ENCODE measurements at places on chromosomes 3 and 15.

- H3K27me3 ChIP-seq, result no peaks in the 10 kb centered on the region
- H3K4me3 ChIP-seq, result no peak overlapping the region
- peaks cover 2% of the 10 kb centered on the region for H3K4me1 ChIP-seq
- H3K27ac ChIP-seq, result no peak overlapping the region
- no peak for DNase-seq
- no peaks in the 10 kb centered on the region for H3K36me3 ChIP-seq
Measured at GRCh38 chr3:119362010-119362409, 67.8 kb downstream of the ARHGAP31 start.

DNA sequence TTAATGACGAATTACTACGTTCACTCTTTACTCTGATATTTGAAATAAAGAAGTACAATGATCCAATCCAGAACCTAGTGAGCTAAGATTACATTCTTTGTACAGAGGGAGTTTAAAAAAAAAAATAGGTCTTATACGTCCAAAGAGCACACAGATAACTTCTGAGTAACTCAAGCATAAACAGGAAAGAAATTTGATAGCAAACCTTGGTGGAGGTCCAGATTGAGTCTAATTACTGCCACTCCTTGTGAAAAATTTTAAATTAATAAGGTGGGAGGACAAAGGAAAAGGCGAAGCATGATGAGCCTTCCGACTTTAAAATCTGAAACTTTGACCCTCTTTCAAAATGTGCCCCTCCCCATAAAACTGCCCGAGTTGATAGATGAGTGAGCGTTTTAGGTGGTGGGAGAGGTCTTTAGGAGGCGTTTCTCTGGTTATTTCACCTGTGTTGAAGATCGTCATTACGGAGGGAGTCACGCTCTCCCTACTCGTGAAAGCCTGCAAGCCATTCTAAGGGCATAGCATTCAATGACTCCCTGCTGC lies 127.0 kb upstream of the ROBO2 start:
- no peak overlapping the region for H3K27ac ChIP-seq
- H3K4me3 ChIP-seq, result no peak overlapping the region
- no peak for DNase-seq
- H3K4me1 ChIP-seq, result no peaks in the 10 kb centered on the region
- H3K27me3 ChIP-seq, result no peaks in the 10 kb centered on the region
- no peaks in the 10 kb centered on the region for H3K36me3 ChIP-seq

- no peak for DNase-seq
- H3K27me3 ChIP-seq, result peaks cover 76% of the 10 kb centered on the region
- no peak overlapping the region for H3K27ac ChIP-seq
- peaks cover 10% of the 10 kb centered on the region for H3K4me1 ChIP-seq
- H3K4me3 ChIP-seq, result no peak overlapping the region
Measured at GRCh38 chr3:186094696-186095425, 14.0 kb downstream of the ETV5 start.

GRCh38 chr3:46990573-46991374 lies 11.3 kb downstream of the NBEAL2 start:
- peak overlapping the region; percentile 72 for H3K27ac ChIP-seq
- H3K4me3 ChIP-seq, result no peak overlapping the region
- H3K27me3 ChIP-seq, result no peaks in the 10 kb centered on the region
- H3K4me1 ChIP-seq, result peaks cover 45% of the 10 kb centered on the region

DNA sequence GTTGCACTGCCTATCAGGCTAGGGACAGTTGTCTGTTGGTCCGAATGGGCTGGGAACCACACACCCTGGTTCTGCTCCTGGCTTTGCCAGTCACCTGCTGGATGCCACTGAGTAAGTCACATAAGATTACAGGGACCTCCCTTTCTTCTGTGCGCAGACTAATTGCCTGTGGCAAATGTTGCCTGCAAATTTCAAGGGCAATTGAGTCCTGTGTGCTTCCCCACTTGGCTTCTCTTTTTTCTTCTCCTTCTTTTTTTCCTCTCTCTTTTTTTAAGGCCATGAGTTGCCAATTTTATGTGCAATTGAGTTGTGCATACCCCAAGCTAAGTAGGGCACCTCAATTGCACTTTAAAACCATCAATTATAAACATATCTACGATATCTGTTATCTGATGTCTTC lies 963.4 kb downstream of the MCTP2 start:
- H3K27ac ChIP-seq, result no peak overlapping the region
- peaks cover 3% of the 10 kb centered on the region for H3K27me3 ChIP-seq
- DNase-seq, result no peak
- H3K36me3 ChIP-seq, result no peaks in the 10 kb centered on the region

- peaks cover 14% of the 10 kb centered on the region for H3K27me3 ChIP-seq
- H3K4me1 ChIP-seq, result no peaks in the 10 kb centered on the region
- H3K27ac ChIP-seq, result no peak overlapping the region
- no peak overlapping the region for H3K4me3 ChIP-seq
Measured at GRCh38 chr3:131303848-131304247, 77.7 kb upstream of the NUDT16 start.

- H3K4me3 ChIP-seq, result no peak overlapping the region
- no peak overlapping the region for H3K27ac ChIP-seq
- no peaks in the 10 kb centered on the region for H3K4me1 ChIP-seq
- H3K36me3 ChIP-seq, result no peaks in the 10 kb centered on the region
- no peak for DNase-seq
Measured at GRCh38 chr15:95152741-95153140, 921.4 kb downstream of the MCTP2 start.

DNA sequence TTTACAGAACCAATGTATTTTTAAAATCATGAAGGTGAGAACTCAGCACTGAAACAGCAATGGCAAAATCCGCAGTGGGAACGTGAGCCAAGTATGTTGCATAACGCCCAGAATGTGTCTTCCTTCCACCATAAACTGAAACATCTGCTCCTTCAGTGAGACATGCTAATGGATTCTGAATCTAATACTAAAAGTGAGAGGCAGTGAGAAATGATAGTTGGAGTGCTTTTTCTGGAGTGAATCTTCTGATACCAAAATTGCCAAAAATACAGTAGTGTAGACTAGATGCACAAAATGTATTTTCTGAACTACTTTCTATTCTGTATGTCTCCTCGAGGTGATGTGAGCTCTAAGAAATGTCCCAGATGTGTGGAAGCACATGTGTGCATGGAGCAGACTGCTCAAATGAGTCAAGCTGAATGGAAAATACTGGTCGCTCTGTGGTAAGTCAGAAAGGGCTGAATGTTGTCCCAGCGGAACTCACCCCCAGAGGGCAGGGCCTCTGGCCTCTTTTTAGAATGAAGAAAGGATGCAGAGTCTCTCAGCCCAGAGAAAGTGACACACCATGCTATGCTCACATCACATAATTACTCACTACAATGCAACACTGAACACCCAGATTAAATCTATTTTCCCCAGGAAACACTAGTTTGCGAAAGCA lies 73.0 kb downstream of the ATP10A start:
- no peak for DNase-seq
- no peak overlapping the region for H3K4me3 ChIP-seq
- no peak overlapping the region for H3K27ac ChIP-seq
- no peaks in the 10 kb centered on the region for H3K27me3 ChIP-seq
- H3K4me1 ChIP-seq, result peaks cover 54% of the 10 kb centered on the region

DNA sequence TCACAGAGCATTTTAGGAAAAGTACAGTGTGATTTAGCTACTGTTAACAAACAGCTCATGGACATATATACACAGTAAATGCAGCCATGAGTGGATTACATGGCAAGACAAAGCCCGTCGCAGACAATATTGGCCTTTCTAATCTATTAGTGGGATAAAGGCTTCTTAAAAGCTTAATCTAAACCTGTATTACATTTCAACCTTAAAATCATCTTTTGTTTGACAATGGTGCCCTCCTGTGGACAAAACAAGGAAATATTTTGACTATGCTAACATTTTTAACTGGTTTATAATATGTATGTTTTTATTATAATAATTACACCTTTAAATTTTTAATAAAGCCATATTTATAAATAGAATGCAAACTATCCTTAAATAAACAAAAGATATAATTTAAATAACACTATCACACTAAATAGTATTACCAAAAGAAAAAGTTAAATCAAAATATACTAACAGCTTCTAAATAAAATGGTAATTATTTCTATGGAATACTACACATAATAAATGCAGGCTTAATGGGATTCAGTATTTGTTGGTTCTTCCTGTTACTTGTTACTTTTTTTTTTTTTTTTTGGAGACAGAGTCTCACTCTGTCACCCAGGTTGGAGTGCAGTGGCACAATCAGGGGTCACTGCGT lies 38.6 kb downstream of the TAFA4 start:
- H3K4me3 ChIP-seq, result no peak overlapping the region
- no peaks in the 10 kb centered on the region for H3K36me3 ChIP-seq
- no peaks in the 10 kb centered on the region for H3K4me1 ChIP-seq
- no peak overlapping the region for H3K27ac ChIP-seq
- DNase-seq, result no peak
- peaks cover 10% of the 10 kb centered on the region for H3K27me3 ChIP-seq

GRCh38 chr3:157148196-157148889 lies 11.6 kb downstream of the CCNL1 start:
- no peak for DNase-seq
- no peak overlapping the region for H3K4me3 ChIP-seq

DNA sequence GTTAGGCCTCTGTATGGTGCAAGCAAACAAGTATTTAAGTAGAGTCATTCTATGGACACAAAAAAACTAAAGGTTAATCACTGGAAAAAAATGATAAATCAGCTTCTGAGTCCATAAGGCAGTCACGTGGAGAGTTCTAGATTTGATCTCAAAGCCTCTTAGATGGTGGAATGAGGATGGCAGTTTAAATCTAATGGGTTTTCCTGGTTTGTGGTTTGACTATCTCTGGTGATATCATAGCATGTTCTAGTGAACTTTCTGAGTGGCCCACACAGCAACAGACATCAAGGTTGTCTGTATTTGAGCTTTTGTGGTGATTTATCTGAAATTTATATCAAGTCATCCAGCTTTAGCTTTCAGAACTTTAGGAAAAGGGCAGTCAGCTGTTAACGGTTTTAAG lies 52.4 kb downstream of the ILDR1 start:
- DNase-seq, result no peak
- no peak overlapping the region for H3K4me3 ChIP-seq
- peaks cover 9% of the 10 kb centered on the region for H3K27me3 ChIP-seq
- peaks cover 2% of the 10 kb centered on the region for H3K36me3 ChIP-seq
- no peak overlapping the region for H3K27ac ChIP-seq

GRCh38 chr3:56817646-56818045 lies 15.9 kb upstream of the ARHGEF3 start:
- peaks cover 14% of the 10 kb centered on the region for H3K36me3 ChIP-seq
- no peak for DNase-seq
- H3K27ac ChIP-seq, result no peak overlapping the region
- H3K27me3 ChIP-seq, result no peaks in the 10 kb centered on the region
- peaks cover 23% of the 10 kb centered on the region for H3K4me1 ChIP-seq

DNA sequence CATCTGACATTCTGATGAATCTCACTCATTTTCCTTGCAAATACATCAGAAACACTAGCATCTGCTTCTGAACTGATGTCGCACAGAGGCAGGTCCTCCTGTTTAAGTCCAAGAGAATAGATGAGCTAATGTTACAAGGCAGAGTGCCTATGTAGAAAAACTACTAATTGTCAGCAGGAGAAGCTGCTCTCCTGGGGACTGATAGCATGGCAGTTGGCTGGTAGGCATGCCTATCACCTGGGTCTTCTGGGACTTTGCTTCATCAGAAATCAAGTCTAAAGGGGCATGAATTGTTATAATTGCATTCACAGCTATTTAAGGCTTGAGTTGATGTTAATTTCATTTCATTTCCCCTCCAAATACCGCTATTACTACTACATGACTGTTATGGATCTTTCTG lies 457.2 kb downstream of the RAP2B start:
- peaks cover 4% of the 10 kb centered on the region for H3K27me3 ChIP-seq
- H3K4me3 ChIP-seq, result no peak overlapping the region
- peaks cover 26% of the 10 kb centered on the region for H3K4me1 ChIP-seq
- DNase-seq, result no peak
- peaks cover 15% of the 10 kb centered on the region for H3K36me3 ChIP-seq

GRCh38 chr15:48939648-48940047 lies 24.1 kb downstream of the SHC4 start:
- H3K4me3 ChIP-seq, result no peak overlapping the region
- no peaks in the 10 kb centered on the region for H3K36me3 ChIP-seq
- DNase-seq, result no peak
- H3K27me3 ChIP-seq, result peaks cover 30% of the 10 kb centered on the region
- H3K27ac ChIP-seq, result no peak overlapping the region

All from activated naive CD8-positive, alpha-beta T cell treated with anti-CD3 and anti-CD28 coated beads, Interleukin-2, amount 10 ng/mL, durations not matched to agents 7 days and 5 days (primary cell).